ENCODE measurements at places on chromosomes 12 and 14.

GRCh38 chr14:77198561-77198960 is 17.0 kb downstream of the TMEM63C start:
- DNase-seq = no peak

DNA sequence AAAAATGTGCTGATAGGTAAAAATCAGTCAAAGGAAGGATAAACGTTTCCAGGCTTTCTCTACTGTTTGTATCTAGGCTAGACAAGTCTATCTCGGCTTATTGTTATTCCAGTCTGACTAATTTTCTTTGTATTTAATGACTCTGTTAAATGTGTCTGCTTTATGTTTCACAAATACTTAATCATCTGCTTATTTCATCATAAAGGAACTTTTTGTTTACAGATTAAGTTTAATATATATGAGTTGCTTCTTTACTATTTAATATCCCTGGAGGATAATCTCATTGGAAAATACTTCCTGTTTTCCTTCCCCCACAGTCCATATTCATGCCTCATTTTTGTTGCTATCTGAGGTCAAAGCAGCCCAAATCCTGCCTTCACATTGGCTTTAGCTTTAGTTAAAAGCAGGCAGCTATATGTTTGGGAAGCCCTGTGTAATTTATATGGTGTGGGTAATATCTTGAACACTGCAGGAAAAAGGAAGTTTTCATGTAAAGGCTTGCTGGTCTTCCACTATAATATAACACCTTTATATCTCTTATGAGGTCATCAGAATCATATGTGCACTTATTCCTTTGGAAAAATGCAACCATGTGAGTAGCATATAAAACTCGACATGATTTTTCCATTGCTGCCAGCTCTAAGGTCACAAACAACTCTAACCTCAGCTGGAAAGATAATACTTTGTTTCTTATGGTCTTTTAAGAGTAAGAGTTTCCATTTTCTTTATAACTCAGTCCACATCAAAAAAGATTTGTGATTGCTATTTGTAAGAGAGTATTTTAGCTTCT is 76.8 kb downstream of the ALX1 start:
- no peak for DNase-seq

- no peak for DNase-seq
These were observed 422.1 kb upstream of the SYT1 start for GRCh38 chr12:78442454-78442801.

- DNase-seq = no peak
These were observed 71.8 kb upstream of the OVCH1 start for GRCh38 chr12:29569132-29569757.

GRCh38 chr12:120529641-120530417 is 871 bp upstream of the COQ5 start:
- peak; percentile 76 for DNase-seq

- DNase-seq = no peak
These were observed 30.4 kb downstream of the POLR3B start for GRCh38 chr12:106387848-106388377.

DNA sequence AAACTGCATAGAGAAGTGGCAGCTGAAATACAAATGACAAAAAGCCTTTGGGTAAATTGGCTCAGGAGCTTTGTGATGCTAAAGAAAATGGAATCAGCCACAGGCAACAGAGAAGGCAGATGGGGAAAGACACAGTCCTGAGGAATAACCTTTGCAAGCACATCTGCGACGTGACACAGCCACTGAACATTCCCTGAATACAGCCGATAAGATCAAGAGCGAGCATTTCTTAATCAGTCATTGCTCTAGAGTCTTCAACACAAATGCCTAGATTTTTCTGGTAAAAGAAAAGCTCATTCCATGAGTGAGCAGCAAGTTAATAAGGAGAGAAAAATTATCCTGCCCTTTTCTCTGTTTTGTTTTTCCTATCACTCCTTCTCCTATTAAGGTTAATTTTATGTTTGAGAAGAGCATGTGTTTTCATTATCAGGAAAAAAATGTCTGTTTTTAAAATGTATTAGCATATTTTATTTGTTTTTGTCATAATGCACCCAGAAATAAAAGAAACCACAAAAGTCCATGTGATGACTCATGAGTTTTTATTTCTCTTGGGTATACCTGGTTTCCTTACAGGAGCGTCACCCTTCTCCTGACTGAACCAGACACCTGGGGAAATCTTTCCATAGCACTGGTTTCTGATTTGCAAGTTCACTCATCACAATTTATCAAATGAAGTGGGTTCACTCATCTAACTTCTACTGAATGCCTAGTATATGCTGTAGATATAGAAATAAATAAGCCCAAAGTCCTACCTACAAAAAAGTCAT is 45.4 kb upstream of the PCED1B start:
- no peak for DNase-seq

DNA sequence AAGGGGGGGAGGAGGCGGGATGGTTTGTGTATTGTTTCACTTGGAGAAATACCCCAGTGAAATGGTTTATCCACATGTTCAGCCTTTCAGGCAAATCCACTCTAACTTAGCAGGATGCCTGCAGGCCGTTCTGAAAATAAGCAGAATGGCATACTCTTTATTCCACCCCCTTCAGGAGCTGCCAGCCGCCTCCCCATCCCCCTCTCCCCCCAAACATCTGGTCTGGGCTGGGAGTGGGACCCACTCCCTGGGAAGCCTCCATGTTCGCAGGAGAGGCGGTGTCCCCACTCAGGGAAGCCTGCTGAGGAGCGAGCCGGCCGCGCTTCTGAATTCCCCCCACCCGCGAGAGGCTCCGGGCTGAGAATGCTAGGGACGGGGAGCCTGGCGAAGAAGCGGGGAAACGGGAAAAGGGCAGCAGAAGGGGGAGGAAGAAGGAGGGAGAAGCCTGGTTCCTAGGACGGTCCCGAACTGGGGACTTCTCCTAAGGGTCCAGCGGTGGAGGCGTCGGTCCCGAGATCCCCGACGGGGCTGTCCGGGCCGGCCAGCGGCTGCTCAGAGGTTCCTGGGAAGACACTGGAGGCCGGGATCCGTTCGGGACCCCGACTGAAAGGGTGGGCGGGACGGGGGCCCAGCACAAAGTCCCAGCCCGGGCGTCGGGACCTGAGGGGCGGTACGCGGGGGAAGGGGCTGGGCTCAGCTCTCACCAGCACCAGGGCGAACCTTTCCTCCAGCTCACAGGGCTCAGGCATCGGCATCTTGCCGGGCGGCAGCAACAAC is 666 bp downstream of the FMNL3 start:
- DNase-seq = no peak

GRCh38 chr12:108112832-108113556 is 16.1 kb upstream of the WSCD2 start:
- DNase-seq = no peak

DNA sequence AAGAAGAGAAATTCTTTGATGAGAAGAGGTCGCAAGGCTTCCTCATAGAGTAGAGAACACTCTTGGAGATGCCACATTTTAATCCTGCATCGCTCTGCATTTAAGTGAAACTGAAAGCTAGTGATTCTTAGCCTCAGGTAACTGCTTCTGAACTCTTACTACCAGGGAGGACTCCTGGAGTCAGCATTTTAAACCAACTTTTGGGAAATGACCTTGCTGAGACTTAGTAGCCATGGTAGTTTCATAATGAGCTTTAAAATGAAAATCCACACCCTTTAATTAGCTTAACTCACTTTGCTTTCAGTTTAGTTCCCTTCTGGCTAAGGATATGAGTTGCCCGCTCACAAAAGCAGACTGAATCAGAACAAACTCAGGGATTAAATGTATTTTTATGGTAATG is 80.3 kb downstream of the SYNE2 start:
- DNase-seq = no peak

DNA sequence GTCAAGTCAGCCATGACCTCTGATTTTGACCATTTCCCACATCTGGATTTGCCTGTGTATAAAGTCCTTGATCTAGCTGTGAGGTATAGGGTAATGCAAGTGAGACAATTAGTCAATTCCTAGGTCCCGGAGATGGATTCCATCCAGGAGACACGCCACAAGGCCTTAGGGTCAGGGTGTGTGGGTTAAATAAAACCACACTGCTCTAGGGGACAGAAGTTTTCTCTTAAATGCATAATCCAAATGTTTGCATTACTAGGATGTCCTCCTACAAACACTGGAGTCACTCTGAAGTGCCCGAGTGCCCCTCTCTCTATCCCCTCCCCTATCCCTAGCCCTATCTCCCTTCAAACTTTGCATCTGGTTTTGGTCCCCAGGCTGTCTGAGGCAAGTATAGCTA is 26.8 kb downstream of the LRIG3 start:
- no peak for DNase-seq

GRCh38 chr12:89697296-89697695 is 11.3 kb downstream of the ATP2B1 start:
- DNase-seq = no peak

DNA sequence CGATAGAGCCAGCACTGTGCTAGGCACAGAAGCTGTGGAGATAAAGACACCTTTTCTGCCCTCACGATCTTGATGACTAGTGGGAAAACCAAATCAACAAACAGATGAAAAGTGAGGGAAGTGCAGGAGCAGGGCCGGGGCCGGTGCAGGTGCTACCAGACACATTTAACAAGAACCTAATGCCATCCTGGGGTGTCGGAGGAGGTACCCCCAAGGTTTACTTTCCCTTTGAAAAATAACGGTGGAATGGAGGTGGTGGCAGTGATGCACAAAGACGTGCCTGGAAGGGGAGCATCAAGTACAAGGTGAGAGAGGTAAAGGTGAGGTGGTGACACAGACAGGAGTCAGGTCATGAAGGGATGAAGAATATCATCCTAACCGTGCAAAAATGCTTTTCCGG is 22.1 kb downstream of the SLC6A13 start:
- no peak for DNase-seq

DNA sequence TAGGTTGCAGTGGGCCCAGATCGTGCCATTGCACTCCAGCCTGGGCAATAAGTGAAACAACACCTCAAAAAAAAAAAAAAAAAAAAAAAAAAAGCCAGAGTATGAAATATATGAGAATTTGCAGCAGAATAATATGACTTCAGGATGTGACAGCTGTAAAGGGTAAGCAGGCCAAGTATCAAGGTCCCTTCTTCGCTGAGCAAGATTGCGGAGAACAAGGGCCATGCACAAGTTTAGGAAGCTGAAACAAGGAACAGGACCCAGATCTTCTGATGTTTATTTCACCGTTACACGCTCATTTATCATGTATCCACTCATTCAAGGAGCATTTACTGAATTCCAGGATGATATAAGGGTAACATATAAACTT is 659 bp upstream of the FOXJ2 start:
- DNase-seq = no peak

- DNase-seq = peak; percentile 87
These were observed at the start of gene OAS1 for GRCh38 chr12:112906712-112907414. OAS1 (plus strand) TSS chr12:112906962; CDS start chr12:112907040, 78 bp downstream.

- peak; percentile 78 for DNase-seq
These were observed 139.8 kb downstream of the FOXN3 start for GRCh38 chr14:89277203-89277602.

- no peak for DNase-seq
These were observed 39.6 kb upstream of the CCDC198 start for GRCh38 chr14:57533214-57533613.

DNA sequence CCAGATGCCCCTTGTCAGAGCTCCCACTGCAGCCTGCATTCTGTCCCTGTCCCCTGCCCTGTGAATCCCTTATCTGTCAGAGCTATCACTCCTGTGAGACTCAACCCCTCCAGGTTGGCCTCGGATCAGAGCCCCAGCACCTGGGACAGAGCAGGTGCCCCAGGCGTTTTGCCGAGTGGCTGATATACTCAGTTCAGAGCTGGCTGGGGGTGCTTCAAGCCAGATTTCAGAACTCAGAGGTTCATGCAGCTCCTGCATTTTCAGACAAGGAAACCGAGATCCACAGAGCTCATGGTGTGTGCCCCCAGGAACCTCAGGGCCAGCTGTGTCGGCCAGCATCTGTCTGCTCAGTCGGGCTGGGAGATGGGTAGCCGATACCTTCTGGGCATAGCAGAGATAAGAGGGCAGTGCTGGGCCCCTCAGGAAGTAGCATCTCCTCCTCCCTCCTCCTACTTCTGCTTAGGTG is 228.0 kb upstream of the RTL1 start:
- DNase-seq = no peak

DNA sequence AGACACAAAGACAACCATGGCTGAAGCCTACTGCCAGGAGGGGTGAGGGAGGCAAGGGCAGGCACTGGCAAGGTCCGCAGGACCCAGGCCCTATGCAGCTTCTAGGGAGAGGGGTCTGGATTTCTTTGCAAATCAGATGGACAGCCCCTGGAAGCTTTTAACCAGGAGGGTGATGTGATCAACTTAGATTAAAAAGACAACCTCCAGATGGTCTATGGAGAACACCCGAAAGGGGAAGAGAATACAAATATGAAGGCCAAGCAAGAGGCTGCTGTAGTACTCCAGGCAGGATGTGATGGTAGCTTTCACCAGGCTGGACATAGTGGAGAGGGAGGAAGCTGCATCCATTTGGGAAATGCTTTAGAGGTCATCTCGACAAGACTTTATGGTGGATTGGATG is 83.3 kb upstream of the TSPAN11 start:
- no peak for DNase-seq

DNA sequence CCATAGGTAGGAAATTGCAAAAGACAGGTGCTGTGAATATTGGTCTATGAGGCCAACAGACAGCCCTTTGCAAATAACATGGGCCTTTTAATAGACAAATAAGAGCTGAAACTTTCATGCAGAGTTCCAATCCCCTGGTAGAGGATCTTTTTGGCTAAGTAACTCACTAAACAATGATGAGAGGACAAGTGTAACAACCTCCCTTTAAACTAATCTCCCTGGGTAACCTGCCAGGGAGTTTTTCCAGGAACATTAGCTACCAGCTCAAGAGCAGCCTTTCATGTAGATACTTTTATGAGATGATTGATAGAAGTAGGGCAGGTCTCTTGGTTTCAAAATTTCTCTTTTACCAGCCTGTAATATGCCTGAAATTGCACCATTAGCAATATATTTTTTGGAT is 13.8 kb upstream of the CACNA1C start:
- DNase-seq = no peak

DNA sequence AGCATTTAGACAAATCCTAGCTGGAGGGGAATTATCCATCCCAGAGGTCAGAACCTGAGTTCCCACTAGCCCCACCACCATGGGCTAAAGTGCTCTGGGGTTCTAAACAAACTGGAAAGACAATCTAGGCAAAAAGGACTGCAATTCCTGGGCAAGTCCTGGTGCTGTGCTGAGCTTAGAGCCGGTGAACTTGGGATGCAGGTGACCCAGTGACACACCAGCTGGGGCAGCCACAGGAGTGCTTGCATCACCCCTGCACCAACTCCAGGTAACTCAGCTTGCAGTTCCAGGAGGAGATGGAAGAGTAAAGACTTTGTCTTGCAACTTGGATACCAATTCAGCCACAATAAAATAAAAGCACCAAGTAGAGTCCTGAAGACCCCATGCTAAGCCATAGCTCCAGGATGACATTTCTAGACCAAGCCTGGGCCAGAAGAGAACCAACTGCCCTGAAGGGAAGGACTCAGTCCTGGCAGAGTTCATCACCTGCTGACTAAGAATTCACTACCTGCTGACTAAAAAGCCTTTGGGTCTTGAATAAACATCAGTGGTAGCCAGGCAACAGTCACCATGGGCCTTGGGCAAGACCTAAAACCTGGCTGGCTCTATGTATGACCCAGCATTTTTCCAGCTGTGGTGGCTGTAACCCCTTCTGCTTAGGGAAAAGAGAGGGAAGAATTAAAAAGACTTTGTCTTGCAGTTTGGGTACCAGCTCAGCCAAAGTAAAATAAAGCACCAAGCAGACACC is 223.4 kb upstream of the DIO2 start:
- no peak for DNase-seq
